ENCODE measurements at places on chromosomes 12 and 14.

- DNase-seq: no peak
These were observed 58.5 kb upstream of the PRICKLE1 start for GRCh38 chr12:42648061-42648460.

GRCh38 chr14:106222311-106222710, 695.9 kb downstream of the TMEM121 start:
- no peak for DNase-seq

DNA sequence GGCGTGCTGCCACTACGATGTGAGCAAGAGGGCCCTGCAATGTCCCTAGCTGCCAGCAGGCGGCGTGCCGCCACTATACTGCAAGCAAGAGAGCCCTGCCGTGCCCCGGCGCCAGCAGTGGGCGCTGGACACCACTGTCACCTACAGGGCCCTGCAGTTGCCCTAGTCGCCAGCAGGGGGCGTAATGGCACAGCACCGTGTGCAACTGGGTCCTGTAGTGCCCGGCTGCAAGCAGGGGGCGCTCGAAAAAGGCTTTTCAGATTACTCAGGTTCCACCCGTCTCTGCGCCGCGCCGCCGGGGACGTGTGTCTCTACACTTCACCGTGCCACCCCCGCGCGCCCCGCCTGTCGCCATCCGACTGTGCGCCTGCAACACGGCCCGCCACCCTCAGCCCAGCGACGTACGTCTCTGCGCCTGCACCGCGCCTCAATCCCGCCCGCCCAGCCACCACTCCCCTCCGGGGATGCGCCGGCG, 1356.9 kb downstream of the TMEM121 start:
- DNase-seq: no peak

DNA sequence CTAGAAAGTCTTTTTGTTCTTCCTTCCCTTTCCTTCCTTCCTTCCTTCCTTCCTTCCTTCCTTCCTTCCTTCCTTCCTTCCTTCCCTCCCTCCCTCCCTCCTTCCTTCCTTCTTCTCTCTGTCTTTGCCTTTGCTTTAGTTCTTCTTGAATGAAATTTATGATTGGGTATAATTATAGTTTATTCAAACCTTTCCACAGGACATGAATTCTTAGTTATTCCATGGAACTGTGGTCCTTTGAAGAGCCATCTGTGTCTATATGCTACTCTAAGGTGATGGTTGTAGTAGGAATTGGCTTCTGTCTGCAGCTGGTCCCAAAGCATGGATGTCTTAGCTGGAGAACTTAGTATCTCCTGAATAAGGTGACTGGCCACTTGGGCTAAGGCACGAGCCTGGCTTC, 64.8 kb downstream of the IGF1 start:
- no peak for DNase-seq

GRCh38 chr12:53226815-53227214, 5.2 kb downstream of the RARG start:
- no peak for DNase-seq

GRCh38 chr14:56085471-56085870, 32.7 kb upstream of the PELI2 start:
- no peak for DNase-seq

DNA sequence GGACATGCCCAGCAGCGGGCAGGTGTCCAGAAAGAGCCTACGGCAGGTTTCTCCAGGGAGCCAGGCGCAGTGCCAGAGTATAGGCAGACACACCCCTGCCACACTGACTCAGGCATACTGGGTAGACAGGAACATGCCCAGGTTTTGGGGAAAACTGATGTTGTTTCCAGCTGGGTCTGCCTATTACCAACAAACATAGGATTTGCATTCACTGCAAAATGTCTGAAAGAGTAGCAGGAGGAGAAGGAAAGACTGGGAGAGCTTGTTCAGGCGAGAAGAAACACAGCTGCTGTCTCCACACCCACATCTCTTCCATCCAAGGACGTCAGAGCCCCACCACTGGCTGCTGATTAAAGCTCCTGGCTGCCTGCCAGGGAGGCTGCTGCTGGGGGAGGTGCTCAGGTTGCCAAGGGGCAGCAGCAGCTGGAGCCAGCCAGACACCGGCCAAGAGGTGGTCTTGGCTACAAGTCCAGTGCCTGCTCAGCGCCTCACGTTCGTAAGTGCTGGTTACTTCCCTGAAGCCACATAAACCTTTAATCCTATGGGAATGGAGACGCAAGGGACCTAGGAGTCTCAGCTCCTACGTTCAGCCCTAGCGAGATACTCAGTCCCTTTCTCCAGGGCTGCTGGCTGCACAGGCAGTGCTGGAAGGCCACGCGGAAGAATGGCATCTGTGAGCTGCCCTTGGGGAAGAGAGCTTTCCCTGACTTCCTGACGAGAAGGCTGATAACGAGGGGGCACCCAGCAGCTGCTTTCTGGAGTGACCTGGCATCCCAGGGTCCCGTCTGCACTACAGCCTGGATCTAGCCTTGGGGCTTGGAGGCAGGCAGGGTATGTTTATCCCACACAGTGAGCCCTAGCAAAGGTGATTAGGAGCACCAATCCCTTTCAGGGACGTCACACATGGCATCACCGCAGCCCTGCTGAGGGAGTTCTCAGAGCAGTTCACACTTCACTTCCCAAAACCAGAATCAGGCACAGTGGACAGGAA, 58.1 kb downstream of the PLEKHG3 start:
- peak; percentile 89 for DNase-seq

GRCh38 chr12:132071040-132071810, 72.9 kb downstream of the DDX51 start:
- DNase-seq: no peak

GRCh38 chr12:114384739-114385138, 21.2 kb downstream of the TBX5 start:
- no peak for DNase-seq

GRCh38 chr14:103155010-103155409, 31.7 kb downstream of the TNFAIP2 start:
- peak; percentile 63 for DNase-seq

DNA sequence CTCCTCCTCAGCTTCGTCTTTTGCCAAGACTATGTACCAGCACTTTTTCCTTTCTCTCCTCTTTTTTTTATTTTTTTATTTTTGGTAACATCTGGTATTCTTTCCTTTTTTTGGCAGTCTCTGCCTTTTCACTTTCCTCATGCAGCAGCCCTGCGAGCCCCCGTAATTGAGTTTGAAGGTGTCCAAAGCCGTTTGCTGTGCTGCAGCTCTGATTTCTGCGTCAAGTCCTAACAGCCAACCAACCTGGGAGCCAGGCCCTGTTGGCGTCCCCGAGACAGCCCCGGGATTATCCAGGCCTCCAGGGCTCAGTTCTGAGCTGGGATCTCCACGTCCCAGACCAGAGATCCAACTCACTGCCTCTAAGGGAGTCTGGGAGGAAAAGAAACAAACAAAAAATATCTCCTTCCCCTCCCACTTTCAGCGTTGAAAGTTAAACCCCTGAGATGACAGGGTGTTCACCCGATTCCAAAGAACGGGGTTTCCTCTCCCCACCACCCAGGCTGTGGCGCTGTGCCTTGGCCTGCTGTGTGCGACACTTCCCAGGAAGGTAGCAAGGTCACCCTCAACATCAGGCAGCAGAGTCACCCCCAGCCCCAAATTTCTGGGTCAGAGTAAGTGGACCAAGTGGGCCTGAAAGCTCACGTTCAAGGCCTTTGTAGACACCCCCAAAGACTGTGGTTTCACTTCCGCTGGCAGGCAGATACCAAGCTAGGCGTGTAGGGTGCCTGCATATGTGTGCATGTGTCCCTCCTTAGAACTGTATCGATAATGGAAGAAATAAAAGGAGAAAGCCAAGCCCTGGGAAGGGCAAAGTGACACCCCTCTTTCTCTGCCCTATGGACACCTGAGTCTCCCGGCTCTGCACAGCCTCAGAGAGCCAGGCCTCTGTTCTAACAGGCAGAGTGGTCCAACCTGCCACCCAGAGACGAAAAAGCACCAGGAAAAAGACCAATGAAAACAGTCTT, 11.1 kb downstream of the BCL11B start:
- DNase-seq: no peak

- DNase-seq: no peak
These were observed 35.1 kb upstream of the PPP4R3A start for GRCh38 chr14:91545204-91545603.

DNA sequence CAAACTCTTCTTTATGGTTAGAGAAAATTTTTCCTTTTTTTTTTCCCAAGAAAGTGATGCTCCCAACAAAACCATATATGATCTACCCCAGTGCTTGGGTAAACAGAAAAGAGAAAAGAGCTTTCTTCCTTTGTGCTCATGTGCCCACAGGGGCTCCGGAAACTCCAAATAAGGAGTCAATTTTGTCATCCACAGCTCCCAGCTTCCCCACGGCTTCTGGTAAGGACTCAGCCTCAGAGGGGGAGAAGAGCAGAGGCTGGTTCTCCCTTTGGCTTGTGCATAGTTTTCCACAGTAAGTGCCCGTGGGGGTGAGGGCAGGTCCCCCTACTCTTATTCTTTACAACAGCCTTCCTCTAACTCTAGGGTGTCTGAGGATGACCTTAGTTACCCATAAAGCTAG, 13.3 kb upstream of the RGS6 start:
- no peak for DNase-seq

DNA sequence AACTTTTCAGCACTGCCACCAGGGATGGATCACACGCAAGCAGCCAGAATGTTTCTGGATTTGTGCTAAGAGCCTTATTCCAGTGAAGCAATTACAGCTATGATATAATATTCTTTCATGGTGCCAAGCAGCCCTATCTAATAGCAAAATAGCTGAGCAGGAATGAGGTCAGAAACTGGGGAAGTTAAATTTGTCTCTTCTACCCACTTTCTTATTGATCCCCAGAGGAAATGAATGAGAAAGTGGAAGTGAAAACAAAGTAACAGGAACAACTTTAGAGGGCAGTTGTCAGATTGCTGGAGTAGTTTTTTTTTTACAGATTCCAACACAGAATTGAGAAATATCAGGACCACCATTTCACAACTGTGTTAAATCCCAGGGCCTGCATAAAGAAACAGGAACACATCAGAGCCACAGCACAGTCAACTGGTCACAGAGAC, 44.8 kb downstream of the GCH1 start:
- DNase-seq: no peak

GRCh38 chr14:82431031-82431430, 897.4 kb upstream of the SEL1L start:
- no peak for DNase-seq

DNA sequence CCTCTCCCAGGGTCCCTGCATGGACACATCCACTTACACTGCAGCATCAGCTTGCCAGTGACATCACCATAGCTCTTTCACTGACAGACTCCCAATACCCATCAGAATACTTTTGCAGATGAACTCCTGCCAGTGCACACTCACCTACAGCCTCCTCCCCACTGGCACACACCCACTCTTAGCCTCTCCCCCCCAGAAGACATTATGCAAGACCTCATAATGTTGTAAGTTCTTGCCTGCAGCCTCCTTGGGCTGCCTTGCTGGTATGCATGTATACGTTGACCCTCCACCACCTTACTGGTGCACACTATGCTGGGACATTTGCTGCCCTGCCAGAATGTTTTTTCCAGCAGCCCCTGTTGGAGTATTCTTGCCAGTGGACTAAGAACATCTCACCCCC, 324.2 kb downstream of the AEBP2 start:
- DNase-seq: no peak

- no peak for DNase-seq
These were observed 28.7 kb downstream of the ZFYVE26 start for GRCh38 chr14:67787673-67788072.

DNA sequence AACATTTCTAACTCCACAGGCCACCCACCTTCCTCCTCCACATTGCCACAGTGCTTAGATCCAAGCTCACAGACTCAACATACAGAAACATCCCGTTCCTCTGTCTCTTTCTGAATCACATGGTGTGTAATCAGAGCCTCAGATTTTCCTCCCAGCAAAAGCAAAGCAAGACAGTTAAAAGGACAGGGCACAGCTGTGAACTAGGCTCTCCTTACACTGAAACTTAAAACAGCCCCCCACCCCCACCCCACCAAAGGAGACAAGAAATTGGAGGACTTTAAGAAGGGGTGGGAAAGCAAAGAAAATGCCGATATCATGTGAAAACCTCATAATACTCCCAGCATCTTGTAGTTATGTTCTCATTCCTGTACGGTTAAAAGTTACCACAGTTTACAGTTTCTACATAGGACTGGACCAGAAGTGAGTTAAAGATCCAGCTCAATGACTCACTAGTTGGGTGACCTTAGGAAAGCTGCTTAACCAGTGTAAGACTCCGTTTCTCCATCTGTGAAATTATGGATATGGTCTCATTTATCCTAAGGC, 4.8 kb downstream of the YBX3 start:
- DNase-seq: peak; percentile 52

DNA sequence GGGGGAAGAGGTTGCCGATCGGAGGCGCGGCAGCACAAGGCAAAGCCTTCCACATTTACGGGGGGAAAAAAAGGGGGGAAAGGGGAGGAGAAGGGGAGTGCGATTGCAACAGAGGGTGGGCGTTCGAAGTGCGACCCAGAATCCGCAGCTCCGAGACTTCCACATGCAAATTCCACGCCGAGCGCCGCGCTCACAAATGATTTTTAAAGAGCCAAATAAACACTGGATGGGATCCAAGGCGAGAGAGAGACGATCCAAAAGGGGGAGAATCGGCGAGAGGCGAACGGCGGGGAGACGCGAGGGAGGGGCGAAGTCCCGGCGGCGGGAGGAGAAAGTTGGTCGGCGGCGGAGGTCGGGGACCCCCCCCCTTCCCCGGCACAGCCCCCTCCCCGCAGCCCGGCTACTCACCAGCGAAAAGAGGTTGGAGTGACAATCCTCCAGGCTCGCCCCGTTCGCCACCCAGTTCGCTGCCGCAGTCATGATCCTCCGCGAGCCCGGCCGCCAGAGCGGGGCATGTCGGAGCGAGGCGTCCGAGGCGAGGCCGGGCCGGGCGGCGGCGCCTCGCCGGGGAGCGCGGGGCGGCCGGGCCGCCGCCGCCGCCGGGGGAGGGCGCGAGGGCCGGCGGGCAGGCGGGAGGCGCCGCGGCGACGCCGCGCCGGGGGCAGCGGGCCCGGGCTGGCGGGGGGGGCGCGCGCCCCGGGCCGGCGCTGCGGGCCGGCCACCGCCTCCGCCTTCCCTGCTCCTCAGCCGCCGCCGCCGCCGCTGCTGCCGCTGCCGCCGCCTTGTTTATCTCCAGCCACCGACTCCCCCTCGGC, 634 bp downstream of the MED13L start:
- DNase-seq: peak; percentile 34

GRCh38 chr14:32399920-32400319, 70.8 kb downstream of the AKAP6 start:
- no peak for DNase-seq

DNA sequence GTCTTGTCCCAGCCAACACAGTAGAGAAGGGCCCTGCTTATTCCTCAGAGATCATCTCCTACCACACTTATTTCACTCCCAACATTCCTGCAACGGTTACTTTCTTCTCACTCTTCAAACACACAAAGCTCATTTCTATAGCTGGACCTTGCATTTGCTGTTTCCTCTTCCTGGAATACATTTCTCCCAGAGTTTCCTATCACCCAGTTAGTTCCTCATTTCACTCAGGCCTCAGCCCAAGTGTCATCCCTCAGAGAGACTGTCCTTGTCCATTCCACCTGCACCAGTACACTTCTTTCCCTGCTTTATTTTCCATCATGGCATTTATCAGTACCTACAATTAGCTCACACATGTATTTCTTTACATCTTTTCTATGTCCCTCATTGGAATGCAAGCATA, 14.7 kb upstream of the STK38L start:
- no peak for DNase-seq

GRCh38 chr12:116294454-116295165, 17.1 kb upstream of the MED13L start:
- no peak for DNase-seq

GRCh38 chr14:97655169-97655948, 858.2 kb downstream of the VRK1 start:
- no peak for DNase-seq

Measured in retinal pigment epithelial cell (primary cell).